ENCODE measurements at places on chromosomes 6 and 20.
A peak's percentile ranks its signal among the peaks of the same experiment; 100 is the strongest.

- no peak for DNase-seq
Observed at GRCh38 chr20:57389695-57390603, 1.2 kb upstream of the RBM38 start.

- DNase-seq = no peak
Observed at GRCh38 chr6:142313284-142313683, 11.5 kb downstream of the ADGRG6 start.

DNA sequence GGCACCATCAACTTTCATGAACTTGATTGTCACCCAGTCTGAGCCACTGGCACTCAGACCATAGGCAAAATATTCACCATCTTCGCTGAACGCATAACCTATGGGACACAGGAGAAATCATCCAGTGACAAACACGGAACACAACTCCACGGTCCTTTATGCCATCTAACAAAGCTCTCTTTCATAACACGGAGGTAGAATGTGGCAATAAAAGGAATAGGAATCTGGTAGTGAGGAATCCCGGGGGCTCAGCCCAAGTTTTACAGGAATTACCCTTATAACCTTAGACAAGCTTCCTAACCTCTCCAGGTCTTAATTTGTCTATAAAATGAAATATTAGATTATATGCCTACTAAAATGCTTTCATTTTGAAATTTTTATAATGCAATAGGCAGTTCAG lies 29.4 kb downstream of the PREP start:
- no peak for DNase-seq

- DNase-seq = no peak
Observed at GRCh38 chr6:123802697-123803503, 765 bp upstream of the NKAIN2 start.

GRCh38 chr6:44593539-44593944 lies 206.0 kb downstream of the CDC5L start:
- DNase-seq = peak; percentile 19

DNA sequence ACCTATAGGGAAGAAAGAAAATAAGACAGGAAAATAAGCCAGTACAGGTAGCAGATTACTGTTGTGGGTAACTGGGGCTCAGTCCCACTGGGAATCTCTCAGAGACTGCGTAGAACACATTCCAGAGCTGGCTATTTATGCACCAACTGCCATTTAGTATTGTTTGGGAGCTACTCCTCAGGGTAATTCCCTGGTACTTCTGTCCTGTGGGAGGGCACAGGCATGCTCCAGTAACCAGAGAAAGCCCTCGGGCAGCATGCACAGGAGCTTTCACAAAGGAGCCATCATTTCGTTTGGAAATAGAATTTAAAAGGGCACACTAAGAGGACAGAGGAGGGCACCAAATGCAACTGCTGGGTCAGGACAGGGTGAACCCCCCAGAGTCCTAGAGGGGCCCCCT lies 148.0 kb upstream of the LRFN2 start:
- no peak for DNase-seq

- DNase-seq = no peak
Observed at GRCh38 chr20:39429726-39430125, 467.6 kb downstream of the DHX35 start.

- DNase-seq = no peak
Observed at GRCh38 chr20:4260102-4260501, 244.7 kb upstream of the RNF24 start.

DNA sequence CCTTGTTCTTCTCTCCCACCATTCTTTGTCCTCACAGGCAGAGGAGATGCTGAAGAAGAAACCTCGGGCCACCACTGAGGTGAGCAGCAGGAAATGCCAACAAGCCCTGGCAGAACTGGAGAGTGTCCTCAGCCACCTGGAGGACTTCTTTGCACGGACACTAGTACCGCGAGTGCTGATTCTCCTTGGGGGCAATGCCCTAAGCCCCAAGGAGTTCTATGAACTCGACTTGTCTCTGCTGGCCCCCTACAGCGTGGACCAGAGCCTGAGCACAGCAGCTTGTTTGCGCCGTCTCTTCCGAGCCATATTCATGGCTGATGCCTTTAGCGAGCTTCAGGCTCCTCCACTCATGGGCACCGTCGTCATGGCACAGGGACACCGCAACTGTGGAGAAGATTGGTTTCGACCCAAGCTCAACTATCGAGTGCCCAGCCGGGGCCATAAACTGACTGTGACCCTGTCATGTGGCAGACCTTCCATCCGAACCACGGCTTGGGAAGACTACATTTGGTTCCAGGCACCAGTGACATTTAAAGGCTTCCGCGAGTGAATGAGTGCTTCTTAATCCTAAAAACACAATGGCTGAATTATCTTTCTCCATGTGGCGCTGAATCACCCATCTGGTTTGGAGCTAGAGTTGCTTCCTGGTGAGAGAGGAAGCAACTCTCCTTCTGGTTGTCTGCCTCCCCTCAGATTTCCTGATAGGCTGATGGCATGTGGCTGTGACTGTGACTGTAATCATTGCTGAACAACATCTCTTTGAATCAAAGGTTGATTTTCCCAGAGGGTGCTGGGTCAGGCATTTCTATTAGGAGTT lies 4.6 kb downstream of the MAD2L1BP start:
- DNase-seq = no peak

GRCh38 chr6:105319331-105319730 lies 83.6 kb downstream of the PREP start:
- no peak for DNase-seq

DNA sequence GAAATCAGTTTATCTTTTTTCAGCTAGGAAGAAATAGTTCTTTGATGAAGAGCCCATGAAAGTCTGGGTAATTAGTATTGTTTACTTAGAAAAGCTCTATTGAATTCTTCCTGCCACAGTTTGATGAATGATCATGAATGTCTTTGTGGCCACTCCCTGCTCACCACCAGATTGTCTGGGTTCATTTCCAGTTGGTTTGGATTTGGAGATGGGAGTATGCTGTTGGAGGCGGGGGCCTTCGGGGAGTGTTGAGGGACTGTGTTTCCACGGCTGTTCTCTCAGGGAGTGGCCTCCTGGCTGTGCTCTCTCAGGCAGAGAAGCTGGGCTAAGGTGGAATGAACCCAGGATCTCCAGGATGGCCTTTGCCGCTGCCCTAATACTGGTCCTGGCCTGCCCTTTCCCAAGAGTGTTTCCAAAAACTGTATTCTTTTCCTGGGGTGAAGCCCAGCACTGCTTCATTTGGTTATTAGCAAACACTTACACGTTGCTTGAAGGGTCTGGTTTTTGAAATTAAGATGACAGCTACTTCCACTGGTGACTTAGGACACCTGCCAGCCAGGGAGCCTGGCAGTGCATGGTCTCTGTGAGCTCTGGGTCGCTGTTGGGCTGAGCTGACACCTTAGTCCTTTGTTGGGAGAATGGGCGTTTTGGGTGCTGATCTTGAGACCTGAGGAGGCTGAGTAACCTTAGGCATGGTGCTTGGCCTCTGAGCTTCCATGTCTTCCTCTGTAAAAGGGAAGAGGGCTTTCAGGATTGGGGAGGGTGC lies 23.2 kb downstream of the PRPF6 start:
- no peak for DNase-seq

GRCh38 chr6:7124636-7125035 lies 16.9 kb downstream of the RREB1 start:
- DNase-seq = no peak

GRCh38 chr6:166589337-166589731 lies 2.9 kb upstream of the RAMACL start:
- no peak for DNase-seq

GRCh38 chr6:167826896-167827582 lies at the start of gene AFDN:
Gene AFDN (plus strand): TSS chr6:167826911. CDS start chr6:167827133, 222 bp downstream.
- DNase-seq = no peak

DNA sequence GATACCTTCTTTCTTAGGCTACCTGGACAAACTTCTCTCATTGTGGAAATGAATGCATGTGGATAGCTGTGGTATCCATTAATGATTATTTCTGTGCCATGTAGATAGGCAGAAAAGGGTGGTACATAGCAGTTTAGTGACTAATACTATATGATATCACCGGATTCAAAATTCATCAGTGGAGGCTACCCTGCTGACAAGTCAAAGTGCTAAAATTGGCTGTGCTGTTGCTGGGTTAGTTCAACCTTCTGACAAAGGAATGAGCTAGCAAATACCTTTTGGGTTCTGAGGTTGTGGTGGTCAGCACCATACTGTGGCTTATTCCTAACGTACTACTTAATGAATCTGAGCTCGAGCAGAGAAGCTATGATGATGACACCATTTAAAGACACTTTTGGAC lies 109.1 kb downstream of the TFAP2B start:
- DNase-seq = no peak

DNA sequence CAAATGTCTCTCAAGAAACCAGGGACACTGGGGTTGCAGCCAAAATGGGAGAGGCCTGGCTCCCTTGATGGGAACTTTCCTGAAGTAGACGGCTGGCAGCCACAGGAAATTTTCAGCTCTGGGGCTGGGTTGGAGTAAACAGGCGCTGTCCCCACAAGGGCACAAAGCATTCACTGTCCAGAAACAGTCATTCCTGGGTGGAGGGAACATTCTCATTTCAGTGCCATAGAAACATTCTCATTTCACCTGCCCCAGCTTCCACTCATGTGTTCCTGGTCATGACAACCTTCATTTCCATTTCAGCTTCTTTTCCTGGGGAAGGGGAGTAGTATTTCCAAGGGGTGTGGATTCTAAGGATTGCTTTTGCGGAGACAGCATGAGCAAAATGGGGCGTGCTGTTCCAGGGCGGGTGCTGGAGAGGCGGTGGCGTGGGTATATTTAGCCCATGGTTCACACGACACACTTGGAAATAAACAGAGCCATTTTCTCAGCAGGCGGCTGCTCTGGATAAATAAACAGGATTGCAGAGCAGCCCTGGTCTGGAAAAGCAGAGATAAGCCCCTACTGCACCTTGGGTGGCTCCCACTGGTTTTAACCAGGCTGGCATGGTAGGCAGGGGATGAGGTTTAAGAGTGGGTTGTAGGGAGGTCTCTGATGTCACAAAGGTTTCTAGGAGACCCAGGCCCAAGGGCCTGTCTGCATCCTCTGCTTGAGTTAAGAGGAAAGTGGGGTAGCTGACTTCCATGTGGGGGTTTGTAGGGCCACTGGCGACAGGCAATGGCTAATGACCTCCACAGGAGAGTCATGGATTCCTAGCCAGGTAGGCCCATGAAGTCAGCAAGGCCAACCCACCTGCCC lies 32.9 kb downstream of the COX4I2 start:
- DNase-seq = no peak

- DNase-seq = no peak
Observed at GRCh38 chr6:74597840-74598239, 608.0 kb downstream of the COL12A1 start.

DNA sequence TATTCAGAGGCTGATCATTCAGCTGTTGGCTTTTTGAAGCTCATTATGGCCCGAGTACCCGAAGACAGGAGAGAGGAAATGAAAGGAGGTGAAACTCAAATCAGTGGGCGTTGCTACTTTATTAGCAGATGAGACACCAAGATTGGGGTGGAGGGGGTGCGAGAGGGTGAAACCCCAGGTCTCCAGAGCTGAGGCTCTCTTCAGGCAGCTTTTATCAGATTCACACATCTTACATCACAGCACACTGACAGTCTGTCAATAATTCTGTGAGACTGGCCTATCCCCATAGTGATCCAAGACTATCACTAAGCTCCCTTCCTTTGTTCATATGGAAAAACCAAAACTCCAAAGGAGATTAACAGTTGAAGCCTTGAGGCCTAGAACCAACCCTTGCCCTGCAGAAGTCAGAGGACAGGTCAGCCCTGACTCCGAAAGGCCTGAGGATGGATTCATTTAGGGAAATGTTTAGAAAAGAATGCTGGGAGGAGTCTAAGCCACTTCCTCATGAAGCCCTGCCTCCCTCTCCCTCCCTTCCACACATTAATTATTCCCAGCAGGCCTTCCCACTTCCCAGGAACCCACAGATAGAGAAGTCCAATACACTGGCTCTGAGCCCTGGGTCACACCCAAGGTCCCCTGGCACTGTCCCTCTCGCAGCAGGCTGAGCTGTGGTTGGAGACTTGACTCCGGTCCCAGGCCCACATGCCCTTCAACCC lies 23.2 kb downstream of the TRERF1 start:
- DNase-seq = no peak

GRCh38 chr6:30782425-30783014 lies 38.2 kb upstream of the IER3 start:
- no peak for DNase-seq

- no peak for DNase-seq
Observed at GRCh38 chr6:122620428-122620827, 10.2 kb downstream of the PKIB start.

GRCh38 chr20:62486484-62486883 lies 10.7 kb upstream of the GATA5 start:
- no peak for DNase-seq

GRCh38 chr6:127589135-127589534 lies 12.2 kb downstream of the C6orf58 start:
- DNase-seq = no peak

GRCh38 chr20:47358672-47359529 lies 2.4 kb upstream of the ZMYND8 start:
- DNase-seq = no peak

DNA sequence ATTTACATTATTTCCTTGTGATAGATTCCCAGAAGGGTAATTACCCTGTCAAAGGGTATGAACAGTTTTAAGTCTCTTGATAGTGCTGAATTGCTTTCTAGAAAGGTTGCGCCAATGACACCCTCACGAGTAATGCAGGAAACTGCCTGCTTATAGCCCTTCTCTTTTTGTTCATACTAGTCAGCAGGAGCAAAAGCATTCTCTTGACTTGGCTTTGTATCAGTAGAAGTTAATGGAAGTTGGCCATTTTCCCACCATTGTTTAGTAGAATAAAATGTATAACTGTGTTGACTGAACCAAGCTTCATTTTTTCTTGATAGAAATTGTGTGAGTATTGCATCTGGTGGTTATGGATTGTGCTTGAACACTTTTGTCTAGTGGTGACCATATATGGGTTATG lies 100.1 kb downstream of the FARS2 start:
- no peak for DNase-seq

DNA sequence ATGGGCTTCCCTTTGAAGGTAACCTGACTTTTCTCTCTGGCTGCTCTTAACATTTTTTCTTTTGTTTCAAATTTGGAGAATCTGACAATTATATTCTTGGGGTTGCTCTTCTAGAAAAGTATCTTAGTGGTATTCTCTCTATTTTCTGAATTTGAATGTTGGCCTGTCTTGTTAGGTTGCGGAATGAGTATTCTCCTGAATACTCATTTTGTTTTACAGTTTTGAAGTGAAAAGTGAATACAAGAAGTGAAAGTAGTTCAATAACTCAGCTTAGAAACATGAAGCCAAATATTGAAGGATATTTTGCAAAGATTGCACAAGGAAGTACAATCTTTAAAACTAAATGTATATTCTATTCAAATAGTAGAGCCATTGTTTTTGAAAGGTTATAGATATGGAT lies 120.2 kb upstream of the MAP3K4 start:
- DNase-seq = no peak

- no peak for DNase-seq
Observed at GRCh38 chr6:35092362-35093117, 48.6 kb downstream of the TCP11 start.

DNA sequence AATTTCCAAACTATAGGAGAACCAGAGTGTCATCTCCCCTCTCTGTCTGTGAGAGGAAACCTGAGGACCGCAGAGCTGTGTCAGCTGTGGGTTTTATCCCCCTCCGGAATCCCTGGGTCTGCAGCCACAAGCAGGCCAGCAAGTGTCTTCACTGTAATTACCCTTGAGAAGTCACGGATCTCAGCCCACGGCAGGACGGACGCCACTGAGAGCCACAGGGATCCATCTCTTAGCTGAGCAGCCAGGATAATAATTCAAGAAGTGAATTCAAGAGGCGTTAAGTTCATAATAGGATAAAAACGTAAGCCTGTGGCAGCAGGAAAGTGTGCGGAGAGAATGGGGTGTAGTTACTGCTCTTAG lies 37.0 kb downstream of the DLL1 start:
- no peak for DNase-seq

Data from activated CD8-positive, alpha-beta memory T cell treated with anti-CD3 and anti-CD28 coated beads for 1 hour (primary cell).